ENCODE measurements at places on chromosomes 11 and 22. TPM values are rescaled to one million over a fixed set of nuclear protein-coding genes. Genes with fewer than 3 reads are reported as not detected.

Gene VWCE
- total RNA-seq: 2.6 TPM

Gene ABCC8
- total RNA-seq: not detected

Gene NRGN
- 8.2 TPM for total RNA-seq

Gene DDI1
- total RNA-seq: not detected

Gene IRF7
- total RNA-seq: 71.2 TPM

Gene ADORA2A
- 31.8 TPM for total RNA-seq

Gene C22orf31
- not detected for total RNA-seq

Gene TRIM22
- total RNA-seq: 262 TPM

Gene MS4A6E
- total RNA-seq: not detected

Gene GLYATL1
- total RNA-seq: not detected

Gene RASL10A
- total RNA-seq: 1.5 TPM

Data from activated naive CD4-positive, alpha-beta T cell treated with anti-CD3 and anti-CD28 coated beads, Interleukin-2, amount 10 ng/mL, durations not matched to agents 5 hours and 36 hours (primary cell).